ENCODE measurements at places on chromosomes 12 and 14.

- DNase-seq = no peak
These were observed 91.9 kb upstream of the BCL2L14 start for GRCh38 chr12:11978726-11979384.

DNA sequence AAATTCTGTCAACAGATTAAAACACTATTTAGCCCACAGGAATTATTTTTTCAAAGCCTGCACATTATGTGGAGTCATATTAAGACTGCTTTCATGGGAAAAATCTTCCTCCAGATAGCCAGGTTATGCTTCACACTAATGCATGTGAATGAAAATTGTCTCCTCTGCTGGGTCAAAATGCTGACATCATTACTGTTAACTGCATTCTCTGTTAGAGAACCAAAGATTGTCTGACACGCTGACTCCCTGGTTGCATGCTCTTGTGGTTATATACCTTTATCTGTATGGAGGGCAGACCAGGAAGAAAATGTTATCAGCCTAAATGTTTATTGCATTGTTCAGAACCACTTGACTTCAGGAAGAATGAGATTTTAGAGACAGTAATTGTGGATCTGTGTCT lies 432.2 kb upstream of the MDGA2 start:
- no peak for DNase-seq

DNA sequence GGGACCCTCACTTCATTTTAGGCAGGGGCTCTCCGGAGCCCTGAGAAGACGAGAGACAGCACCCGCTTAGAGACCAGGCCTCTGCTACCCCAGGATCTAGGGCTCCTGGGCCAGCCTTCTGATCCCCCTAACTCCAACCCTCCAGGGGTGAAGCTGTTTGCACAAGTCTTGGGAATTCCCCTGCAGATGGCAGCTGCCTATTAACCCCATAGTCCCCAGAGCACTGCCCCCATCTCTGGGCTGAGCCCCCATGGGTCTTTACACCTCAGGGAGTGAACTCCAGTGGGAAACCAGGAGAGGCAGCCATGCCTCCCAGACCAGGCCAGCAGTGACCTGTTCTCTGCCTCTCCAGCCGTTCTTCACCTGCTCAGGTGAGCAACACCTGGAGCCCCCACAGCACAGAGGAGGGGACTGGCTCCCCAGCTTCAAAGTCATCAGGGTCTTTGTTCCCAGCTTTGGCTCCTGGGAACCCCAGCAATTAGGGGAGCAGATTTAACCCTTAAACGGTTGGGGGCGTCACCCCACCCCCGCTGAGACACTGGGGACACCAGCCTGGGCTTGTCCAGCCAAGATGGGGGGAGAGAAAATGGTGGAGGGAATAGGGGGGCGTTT lies 2.3 kb downstream of the WNT10B start:
- DNase-seq = no peak

DNA sequence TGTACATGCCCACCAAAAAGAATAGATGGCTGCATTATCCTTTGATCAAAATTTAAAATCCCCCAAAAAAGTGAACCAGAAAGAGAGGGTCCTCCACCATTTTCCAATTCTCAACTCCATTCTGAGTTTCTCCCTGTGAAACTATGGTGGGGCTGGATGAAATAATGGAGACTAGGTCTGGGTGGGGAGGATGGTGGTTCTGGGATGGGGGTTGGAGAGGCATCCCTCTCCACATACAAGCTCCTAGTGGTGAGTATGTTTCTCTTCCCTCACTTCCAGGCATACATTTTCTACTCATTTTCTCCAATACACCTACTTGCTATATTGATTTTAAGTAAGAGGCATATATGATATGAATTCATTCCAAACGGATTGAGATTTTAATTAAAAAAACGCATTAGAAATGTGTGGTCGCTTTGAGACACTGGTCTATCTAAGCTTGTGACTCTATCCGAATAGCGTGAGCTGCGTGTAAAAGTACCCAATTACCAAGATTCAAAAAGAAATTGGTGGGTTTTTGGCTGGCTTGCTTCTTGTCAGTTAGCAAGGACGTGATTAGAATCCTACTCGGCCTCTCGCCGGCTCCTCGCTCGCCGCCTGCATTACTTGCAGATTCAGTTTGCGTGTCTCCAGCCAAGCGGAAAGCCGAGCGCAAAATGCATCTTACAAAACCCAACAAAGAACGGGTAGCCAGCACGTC lies 3.4 kb downstream of the ASCL1 start:
- DNase-seq = no peak

- DNase-seq = no peak
These were observed 5.1 kb downstream of the E2F7 start for GRCh38 chr12:77060136-77060882.

GRCh38 chr14:101595349-101595748 lies 34.1 kb downstream of the DIO3 start:
- DNase-seq = no peak

- DNase-seq = no peak
These were observed 25.2 kb upstream of the TSPAN8 start for GRCh38 chr12:71183018-71183417.

- no peak for DNase-seq
These were observed 12.0 kb downstream of the MEG3 start for GRCh38 chr14:100837805-100838350.

DNA sequence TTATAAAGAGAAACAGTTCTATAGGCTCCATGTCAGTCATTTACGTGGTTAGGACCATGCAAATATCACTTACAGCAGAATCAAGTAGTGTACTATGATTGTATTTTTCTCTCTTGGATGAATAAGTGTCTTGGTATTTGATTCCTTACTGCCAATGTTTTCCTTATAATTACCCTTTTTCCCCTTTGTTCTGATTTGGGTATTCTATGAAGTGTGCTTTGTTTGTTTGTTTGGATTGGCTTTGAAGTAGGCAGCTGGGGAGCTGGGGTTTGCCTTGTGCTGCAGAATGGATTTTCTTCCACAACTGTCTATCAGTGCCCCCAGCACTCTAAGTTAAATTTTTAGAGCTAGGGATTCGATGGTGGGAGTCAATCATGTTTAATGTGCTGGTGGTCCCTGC lies 12.4 kb downstream of the TMEM120B start:
- DNase-seq = no peak

DNA sequence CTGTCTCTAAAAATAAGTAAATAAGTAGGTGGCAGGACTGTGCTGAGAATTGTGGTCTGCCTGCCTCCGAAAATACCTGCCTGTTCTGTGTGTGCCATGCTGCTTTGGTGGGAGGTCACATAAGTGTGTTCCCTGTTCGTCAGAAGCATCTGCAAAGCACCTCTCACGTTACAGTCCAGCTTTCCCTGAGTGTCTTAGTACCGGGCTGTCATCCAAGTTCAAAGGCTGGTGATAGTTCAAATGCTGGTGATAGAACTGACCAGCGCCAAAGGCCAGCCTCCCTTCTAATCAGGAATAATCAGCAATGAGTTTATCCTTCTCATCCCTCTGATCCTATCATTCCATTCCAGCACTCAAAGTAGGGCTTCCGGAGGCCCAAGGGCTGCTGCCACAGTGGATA lies 5.6 kb downstream of the CABP1 start:
- no peak for DNase-seq

- DNase-seq = no peak
These were observed 74.6 kb downstream of the FRMD6 start for GRCh38 chr14:51726166-51726899.

DNA sequence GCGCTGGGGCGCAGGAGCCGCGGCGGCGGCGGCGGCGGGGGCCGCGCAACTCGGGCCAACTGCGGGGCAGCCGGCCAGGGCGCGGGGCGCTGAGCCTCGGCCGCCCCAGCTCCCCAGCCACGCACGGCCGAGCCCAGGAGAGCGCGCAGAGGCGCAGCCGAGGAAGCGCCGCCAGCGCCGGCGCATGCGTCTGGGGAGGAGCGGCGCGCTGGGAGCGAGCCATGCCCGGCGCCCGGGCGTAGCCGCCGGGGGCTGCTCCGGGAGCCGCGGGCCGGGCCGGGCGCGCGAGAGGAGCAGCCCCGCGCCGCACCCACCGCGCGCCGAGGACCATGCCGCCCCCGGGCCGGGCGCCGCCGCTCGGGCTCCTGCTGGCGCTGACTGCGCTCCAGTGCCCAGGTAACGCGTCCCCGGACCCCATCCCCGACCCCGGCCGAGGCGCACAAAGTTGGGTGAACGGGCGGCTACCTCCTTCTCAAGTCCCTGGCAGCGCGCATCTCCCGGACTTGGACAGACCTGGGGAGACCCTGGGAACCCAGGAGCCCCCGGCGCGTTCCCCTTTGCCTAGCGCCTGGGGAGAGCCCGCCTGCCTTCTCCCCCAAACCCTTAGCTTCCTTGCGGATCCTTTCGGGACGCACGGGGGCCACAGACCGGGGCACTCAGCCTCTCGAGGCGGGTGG lies 121.4 kb downstream of the AACS start:
- no peak for DNase-seq

DNA sequence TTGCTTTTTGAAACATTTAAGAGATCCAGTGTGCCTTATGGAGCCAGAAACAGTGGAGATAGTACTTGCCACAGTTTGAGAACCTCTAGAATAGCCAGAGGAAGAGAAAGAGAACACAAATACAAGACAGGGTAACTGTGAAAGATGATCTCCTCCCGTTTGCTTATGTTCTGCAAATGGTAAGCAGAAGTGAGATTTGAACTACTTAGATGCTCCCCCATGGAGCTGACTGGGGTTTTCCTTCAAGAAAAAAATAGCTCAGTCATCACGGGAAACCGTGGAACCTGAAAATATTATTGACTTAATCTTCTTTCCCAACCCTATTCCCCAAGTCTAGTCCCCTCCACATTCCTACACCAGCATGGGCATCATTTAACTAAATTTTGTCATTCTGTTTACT lies 87.1 kb downstream of the KIF21A start:
- no peak for DNase-seq

- no peak for DNase-seq
These were observed 22.2 kb downstream of the CPSF2 start for GRCh38 chr14:92143962-92144361.

DNA sequence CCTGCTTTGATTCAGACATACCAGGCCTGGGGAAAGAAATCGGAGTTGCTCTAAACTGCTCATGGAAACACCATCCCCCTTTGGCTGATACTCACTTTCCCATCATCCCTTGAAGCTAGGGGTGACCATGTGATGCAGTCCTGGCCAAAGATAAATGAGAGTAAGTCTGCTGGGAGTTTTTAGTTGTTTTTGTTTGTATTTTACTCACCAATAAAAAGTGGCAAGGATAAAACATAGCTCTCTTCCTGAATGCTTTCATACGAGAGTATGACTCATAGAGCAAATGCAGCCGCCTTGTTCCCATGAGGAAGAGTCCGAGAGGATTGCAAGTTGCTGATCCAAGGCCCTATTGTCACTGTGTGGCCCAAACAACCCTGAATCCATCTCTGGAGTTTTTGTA lies 126.4 kb upstream of the TMEM132C start:
- DNase-seq = no peak

- no peak for DNase-seq
These were observed 239.3 kb downstream of the ALG10B start for GRCh38 chr12:38555620-38556591.

- no peak for DNase-seq
These were observed 8.6 kb downstream of the GLTP start for GRCh38 chr12:109871668-109872314.

GRCh38 chr12:103947871-103948555 lies 17.7 kb upstream of the TDG start:
- DNase-seq = no peak

GRCh38 chr12:6200256-6201212 lies at the start of gene CD9:
CD9 (plus strand) TSS chr12:6200400; CDS start chr12:6200500, 100 bp downstream.
- no peak for DNase-seq

- no peak for DNase-seq
These were observed 5.9 kb downstream of the GPR84 start for GRCh38 chr12:54358191-54358944.

DNA sequence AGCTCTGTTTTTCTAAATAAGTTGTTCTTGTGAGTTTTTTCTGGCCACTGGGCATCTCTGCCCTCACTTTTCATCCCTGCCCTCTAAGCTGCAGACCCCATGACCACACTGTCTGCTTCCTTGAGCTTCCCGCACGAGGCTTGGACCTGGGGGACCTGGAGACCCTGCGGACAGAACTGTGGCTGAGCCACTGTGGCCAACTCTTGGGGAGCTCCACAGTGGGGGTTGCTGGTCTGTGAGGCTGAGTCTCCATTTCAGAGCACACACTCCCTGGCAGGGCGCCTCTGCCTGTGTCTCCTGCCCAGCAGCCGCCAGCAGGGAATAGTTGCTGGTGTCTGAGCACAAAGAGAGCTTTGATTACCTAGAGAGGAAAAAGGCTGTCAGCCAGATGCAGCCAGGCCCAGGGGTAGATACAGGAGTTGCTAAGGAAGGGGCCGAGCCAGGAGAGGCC lies 13.1 kb upstream of the RIN3 start:
- no peak for DNase-seq

DNA sequence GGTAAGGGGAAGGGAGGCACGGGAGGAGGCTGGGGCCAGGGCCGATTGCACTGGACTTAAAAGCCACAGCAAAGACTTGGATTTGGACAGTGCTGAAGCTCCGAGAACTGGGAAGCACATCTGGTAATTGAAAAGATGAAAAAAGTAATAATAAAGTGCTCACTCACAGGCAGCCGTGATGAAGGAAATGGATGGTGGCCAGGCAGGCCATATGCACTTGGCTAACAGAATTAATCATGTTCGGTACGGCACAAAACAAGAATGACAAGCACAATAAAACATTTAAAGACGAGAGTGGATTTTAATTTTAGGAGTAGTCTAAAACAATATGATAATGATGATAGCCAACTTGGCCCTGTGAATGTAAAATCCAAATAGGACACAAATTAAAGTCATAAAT lies 154.3 kb downstream of the VRK1 start:
- no peak for DNase-seq

DNA sequence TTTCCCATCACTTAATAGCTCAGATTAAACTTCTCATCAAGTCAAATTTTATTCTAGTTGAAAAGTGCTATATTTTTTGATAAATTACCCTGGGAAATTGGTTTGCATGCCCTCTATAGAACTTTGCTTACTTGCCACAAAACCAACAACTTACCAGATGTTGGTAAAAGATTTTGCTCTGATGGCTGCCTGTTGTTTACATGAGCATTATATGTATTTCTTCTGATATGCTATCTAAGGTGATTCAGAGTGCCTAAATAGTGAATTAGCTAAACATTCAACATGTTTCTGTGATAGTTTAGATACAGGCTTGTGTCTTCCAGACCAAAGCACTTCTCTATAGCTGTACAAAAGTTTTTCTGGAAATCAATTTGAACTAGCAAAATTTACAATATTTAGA lies 51.0 kb downstream of the PPM1A start:
- DNase-seq = no peak

- no peak for DNase-seq
These were observed 106.8 kb upstream of the RTL1 start for GRCh38 chr14:101010293-101010692.

DNA sequence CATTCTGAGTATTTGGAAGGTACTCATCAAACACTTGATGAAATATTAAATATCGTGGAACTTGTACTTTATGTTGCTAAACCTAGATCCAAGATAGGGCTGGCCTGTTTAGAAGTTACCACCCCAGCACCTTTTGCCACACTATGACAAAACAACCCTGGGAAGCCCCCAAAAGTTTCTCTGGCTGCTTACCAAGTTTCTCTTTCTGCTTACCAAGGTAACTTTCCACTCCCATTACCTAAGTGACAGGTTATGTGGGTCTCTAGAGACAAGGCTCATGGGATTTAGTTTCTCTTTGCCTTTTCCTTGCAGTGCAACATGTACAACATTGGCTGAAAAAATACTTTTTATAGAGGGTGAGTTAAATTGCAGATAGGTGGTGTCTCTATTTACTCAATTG lies 28.9 kb upstream of the PPM1A start:
- no peak for DNase-seq

GRCh38 chr12:75568801-75569200 lies 57.4 kb upstream of the KRR1 start:
- DNase-seq = no peak

GRCh38 chr14:103520657-103521437 lies 1.8 kb downstream of the CKB start:
- peak; percentile 48 for DNase-seq

Data from activated CD4-positive, CD25-positive, alpha-beta regulatory T cell (primary cell).